Lung (tissue), 17 donors: ENCODE measurements at places on chromosomes 2 and 18. TPM values are rescaled to one million over a fixed set of nuclear protein-coding genes. Genes with fewer than 3 reads are reported as not detected.

The CYBRD1 gene
- 66.1 TPM for total RNA-seq

DNA sequence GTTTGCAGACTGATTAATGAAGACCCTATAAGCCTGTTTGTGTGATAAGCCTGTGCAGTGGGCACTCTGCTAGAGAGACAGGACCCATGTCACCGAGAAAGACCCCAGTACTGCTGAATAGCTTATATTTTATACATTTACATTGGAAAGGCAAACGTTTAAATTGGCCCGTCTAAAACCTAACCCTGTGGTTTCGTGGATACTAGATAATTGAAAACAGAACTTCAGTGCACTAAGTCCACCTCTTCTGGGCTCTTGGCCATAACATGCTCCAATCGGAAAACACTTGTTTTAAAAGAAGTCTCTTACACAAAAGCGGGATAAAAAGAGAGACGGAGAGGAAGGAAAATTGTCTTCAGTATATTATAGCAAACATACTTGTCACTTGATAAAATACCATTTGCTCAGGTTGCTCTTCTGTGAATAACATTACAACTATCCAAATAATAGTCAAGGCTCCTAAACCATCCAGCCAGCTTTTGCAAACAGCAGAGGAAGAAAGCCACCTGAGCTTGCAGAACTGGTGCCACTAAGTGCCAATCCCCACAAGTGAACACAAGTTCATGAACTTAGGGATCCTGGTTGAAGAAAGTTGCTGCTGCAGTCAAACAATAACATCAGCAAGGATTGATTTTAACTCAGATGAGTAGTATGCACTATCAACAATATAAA lies 218.4 kb upstream of the FN1 start:
- peak; percentile 29 for DNase-seq

DNA sequence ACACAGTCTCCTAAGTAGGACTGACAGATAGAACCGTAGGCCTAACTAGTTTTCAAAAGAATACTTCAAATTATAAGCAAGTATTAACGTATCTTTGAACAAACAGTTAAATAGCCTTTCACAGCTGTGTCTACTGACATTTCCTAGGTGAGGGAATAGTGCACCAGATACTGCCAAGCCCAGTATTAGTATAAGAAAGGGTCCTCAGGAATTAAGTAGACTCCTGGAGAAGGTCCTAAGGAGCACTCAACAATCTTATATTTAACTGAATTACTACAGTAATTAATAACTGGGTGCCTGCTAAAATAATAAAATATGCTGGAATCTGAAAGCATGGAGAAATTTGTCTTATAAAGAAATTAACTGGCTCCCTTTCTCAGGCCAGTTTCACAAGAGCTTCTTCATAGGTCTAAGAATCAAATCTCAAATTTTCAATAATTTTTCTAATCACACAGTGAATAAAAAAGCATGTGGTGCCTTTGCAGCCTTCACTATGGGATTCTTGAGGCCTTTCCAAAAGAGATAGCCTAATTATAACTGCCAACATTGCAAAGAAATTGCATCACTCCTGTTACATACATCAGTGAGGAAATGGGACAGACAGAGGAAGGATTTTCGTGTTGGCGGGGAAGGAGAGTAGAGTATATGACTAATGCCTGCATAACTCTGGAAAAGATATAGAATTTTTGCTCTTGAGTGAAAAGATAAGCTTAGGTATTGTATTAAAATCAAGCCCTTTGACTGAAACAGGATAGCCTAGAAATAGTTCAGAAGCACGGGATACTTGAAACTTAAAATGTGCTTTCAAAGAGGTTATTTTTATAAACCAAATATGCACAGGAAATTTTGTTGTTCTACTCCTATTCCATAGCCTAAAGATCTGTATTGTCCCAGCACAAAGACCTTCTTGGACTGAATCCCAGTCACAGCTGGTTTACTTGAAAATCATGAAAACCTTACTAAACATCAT lies 228.6 kb upstream of the STK17B start:
- DNase-seq: peak; percentile 85

DNA sequence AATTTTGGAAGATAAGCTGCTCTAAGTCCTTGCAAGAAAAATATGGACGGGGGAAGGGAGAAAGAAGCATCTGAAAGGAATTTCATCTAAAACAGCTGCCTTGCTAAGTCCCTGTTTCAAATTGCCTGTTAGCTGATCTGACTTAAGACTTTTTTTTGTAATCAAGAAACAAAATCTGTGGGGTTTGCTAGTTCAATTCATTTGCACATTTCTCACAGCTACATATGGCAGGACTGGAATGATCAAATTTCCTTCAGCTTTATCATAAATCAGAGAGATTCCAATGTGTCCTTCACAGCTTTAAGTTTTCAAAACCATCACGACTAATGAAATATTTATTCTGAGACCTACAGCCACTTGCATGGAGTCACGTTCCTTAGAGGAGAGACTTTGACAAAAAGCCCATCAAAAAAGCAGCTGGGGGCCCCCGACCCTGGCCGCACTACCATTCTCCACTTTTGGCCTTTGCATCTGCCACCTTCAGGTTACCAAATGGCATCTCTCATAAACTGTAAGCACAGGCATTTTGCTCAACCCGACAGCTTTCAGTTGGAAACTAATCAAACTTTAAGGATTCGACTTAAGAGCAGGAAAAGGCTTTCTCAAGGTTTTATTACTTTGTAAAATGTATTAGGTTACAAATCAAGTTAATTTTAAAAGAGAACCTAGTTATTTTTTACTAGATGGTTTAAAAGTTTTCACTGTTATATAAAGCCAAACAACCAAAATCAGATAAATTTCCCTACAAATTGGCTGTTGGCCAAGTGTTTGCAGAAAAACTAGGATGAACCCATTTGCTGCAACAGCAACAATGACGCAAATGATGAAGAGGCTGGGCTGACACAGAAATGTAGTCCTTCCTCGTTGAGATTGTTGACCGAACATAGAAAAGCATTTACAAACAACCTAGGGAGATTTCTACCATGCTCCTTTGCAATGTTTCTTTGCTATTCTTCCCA lies 100.4 kb upstream of the RND3 start:
- no peak for DNase-seq

GRCh38 chr2:107392241-107392704 lies 434.4 kb upstream of the RGPD4 start:
- DNase-seq: no peak

- DNase-seq: peak; percentile 79
These were observed 42.9 kb downstream of the HDLBP start for GRCh38 chr2:241272303-241273209.

DNA sequence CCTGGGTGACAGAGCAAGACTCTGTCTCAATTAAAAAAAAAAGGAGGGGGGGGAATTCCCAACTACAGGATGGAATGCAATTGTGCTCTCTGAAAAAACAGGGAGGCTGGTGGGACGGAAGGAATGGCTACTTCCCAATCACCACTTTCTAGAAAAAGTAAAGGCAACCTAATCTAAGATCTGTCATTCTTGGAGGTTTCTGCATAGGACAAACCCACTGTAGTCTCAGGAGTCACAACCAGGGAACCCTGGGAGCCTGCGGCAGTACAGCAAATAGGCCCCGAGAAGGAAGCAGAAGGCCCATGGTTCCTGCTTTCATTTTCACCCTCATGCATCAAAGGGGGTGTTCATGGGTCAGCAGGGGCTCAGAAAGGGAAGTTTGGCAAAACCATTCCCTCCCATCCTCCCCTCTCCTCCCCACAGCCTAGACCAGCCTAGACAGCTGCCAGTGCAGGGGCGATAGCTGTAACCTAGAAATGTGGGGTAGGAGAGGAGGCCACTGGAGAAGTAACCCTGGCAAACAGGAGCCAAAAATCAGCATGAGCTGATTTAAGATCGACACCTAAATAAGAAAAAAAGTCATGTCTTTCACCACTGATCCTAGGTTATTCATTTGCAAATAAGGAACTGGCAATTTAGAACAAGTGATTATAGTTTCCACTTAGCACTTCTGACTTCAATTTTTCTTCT lies 48.0 kb downstream of the TRABD2A start:
- DNase-seq: no peak

The RASGRP3 gene
- 14.7 TPM for total RNA-seq
